ENCODE measurements at places on chromosomes 13 and 19.

DNA sequence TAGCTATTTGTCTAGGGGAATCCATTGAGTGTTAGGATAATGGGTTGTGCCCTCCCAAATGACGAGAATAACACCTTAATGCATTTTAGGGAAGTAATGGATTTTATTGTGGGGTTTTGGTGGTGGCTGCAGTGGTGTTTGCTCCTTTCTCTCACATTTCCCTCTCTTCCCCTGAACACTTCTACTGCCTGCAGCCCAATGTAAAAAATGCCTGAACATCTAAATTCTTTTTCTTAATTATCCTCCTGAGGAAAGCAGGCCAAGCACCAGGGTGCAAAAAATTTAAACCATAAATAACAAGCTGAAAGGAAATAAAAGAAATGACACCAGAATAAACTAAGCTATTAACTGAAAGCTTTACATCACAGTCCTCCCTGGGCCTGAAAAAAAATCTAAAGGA lies 57.3 kb upstream of the PCDH8 start:
- DNase-seq: no peak

DNA sequence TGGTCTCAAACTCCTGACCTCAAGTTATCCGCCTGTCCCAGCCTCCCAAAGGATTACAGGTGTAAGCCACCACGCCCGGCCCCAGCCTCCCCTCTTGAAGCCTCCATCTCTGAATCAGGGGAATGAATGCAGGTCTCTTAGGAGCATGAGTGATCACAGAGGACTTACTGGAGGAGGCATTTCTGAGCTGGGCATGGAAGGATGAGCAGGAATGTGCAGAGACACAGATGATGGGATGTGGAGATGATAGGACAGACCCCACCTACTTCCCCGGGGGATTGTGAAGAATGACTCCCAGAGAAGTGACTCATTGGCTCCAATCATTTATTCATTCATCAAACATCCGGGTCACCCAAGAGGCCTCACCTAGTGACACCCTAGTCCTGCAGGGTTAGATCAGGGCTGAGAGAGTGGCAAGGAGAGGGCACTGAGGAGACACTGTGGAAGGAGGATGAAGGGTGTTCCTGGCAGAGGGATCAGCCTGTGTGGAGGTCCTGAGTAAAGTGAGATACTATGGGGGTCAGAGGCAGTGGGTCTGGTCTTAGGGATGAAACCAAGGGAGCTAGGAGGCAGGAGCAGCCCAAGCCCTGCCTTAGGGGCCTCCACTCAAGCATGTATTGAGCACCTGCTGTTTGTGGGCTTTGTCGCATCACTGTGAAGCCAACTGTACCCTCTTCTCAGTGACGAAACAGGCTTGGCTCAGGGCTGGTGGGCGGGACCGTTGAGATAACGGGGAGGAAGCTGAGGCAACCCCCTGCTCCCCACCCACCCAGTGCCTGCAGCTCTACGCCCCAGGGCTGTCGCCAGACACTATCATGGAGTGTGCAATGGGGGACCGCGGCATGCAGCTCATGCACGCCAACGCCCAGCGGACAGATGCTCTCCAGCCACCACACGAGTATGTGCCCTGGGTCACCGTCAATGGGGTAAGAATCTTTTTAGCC lies 3.0 kb downstream of the IFI30 start:
- DNase-seq: no peak

GRCh38 chr19:7149956-7150705 lies 80.6 kb downstream of the ZNF557 start:
- no peak for DNase-seq

GRCh38 chr19:50362656-50363424 lies 2.6 kb downstream of the NAPSA start:
- DNase-seq: no peak

GRCh38 chr19:42466521-42467182 lies 23.9 kb upstream of the CXCL17 start:
- DNase-seq: no peak

DNA sequence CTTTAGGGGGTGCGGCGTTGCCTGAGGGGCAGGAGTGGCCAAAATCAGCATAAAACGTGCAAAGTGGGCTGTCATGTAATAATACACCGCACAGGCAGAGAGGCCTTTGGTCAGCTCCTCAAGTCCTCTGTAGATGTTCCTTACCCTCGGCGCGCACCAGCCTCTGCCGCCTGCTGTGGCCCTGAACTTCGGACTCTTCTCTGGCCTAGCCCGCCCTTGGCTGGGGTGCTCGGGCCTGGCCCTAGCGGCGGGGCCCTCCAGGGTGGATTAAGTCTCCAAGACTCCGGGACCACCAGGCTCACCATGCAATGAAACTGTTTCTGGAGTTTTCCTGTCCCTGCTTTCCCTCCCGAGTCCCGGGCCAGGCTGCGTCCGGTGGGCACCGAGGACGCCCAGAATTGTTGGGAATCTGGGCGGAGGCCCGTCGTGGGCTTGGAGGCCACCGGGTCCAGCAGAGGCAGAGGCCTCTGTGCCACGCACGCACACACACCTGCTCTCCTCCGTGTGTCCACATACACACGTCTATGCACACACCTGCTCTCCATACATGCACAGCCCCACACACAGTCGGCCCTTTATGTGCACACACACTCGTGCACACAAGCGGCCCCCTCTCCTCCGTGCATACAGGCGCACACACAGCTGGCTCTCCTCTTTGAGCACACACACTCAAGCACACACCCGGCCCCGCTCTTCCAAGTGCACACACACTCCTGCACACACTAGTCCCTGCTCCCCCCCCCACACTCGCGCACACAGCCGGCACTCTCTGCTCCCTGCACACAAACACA lies 1.5 kb upstream of the TFDP1 start:
- DNase-seq: no peak

GRCh38 chr13:100611678-100612492 lies 23.3 kb upstream of the GGACT start:
- DNase-seq: peak; percentile 27

GRCh38 chr13:66128201-66128600 lies 1101.9 kb downstream of the PCDH9 start:
- no peak for DNase-seq

DNA sequence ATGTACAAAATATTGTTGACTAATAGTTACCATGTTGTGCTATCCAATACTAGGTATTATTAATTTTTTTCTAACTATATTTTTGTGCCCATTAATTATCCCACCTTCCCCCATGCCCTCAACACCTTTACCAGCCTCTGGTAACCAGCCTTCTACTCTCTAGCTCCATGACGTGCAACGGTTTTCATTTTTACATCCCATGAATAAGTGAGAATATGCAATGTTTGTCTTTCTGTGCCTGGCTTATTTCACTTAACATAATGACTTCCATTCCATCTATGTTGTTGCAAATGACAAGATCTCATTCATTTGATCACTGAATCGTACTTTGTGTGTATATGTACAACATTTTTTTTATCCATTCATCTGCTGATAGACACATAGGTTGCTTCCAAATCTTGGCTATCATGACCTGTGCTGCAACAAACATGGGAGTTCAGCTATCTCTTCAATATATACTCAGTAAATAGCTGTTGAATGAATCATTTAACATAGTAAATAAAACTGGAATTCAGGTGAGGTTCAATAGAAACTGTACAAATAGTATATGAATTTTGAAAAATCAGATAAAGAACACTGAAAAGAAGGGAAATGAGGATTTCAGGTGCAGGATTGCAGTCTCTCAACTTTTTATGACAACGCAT lies 509.0 kb upstream of the MIR17HG start:
- no peak for DNase-seq

DNA sequence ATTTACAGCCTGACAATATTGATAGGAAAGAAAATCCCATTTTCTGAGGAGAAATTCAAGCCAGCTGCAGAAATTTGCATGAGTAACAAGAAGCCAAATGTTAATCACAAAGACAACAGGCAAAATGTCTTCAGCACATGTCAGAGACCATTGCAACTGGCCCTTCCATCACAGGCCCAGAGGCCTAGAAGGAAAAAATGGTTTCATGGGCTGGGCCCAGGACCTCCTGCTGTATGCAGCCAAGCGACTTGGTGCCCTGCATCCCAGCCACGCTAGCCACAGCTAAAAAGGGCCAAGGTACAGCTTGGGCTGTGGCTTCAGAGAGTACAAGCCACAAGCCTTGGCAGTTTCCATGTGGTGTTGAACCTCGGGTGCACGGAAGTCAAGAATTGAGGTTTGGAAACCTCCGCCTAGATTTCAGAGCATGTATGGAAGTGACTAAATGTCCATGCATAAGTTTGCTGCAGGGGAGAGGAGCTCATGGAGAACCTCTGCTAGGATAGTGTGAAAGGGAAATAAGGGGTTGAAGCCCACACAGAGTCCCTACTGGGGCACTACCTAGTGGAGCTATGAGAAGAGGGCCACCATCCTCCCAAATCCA lies 1474.0 kb downstream of the PCDH9 start:
- DNase-seq: no peak

GRCh38 chr13:44425041-44425814 lies 51.6 kb downstream of the SERP2 start:
- no peak for DNase-seq

GRCh38 chr19:49906879-49907564 lies 10.3 kb upstream of the IL4I1 start:
- DNase-seq: peak; percentile 80

DNA sequence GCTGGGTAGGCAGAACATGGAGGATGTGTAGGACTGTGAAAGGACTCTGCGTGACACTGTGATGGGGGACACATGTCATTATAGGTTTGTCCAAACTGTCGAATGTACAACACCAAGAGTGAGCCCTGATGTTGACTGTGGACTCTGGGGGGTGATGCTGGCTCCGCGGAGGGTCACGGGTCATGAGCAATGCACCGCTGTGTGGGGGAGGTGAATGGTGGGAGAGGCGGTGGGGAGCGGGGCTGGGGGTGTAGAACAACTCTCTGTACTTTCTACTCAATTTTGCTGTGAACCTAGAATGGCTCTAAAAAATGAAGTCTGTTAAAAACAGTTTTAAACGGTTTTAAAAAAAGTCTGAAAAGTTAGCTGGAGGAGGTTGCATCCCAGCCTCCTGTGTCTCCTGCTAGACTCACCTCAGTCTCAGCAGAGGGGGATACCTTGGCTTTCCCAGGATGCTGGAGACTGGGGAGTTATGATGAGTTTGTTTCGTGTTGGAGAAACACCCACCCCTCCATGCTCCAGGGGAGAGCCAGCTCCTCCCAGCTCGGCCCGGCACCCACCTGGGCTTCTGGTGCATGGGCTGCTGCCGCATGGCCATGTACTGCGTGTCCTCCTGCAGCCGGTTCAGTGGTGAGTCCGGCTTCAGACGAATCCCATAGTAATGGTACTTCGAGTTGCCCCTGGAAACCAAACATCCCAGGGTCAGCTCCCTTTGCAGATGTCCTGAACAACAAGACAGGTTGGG lies 34.7 kb upstream of the RANBP3 start:
- no peak for DNase-seq

GRCh38 chr13:79531542-79532254 lies 50.7 kb downstream of the NDFIP2 start:
- DNase-seq: no peak

DNA sequence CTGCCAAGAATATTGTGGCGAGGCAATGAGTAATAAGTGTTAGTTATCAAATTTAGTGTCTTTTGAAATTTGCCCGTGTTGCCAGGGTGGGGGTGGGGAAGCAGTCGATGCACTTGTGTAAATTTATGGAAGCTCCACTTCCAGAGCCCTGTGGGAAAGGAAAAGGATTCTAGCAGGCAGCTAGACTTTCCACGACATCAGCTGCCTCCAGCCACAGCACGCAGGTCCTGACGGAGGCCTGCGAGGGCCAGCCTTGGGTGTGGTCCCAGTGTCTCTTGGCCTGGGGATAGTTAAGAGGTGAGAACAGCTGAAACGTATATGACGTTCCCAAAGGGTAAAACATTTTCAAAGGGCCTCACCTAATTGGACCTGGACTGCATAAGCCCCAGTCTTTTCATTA lies 433.0 kb downstream of the TSHZ3 start:
- no peak for DNase-seq

- DNase-seq: no peak
These were observed 172.6 kb upstream of the ATXN8OS start for GRCh38 chr13:69935043-69935442.

- DNase-seq: peak; percentile 78
These were observed 218.5 kb downstream of the ZNF536 start for GRCh38 chr19:30590596-30591229.

GRCh38 chr19:42563352-42564210 lies 31.1 kb downstream of the CEACAM8 start:
- DNase-seq: peak; percentile 60

DNA sequence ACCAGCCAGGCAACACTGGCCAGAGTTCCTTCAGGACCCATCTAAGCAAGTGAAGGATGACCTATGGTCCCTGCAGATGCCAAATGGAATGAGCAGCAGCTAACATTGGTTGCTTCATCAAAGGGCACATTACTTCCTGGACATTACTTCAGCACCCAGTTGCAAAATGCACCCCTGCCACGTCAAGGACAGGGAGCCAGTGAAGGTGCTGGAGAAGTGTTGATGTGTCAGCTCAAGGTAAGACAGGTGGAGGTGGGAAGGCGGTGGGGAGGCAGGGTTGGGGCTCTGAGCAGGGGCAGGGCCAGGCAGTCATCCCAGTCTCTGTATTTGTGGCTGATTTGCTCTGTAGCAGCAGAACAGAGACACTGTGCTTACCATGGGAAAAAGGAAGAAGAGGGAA lies 14.6 kb downstream of the CSNK1A1L start:
- DNase-seq: no peak

DNA sequence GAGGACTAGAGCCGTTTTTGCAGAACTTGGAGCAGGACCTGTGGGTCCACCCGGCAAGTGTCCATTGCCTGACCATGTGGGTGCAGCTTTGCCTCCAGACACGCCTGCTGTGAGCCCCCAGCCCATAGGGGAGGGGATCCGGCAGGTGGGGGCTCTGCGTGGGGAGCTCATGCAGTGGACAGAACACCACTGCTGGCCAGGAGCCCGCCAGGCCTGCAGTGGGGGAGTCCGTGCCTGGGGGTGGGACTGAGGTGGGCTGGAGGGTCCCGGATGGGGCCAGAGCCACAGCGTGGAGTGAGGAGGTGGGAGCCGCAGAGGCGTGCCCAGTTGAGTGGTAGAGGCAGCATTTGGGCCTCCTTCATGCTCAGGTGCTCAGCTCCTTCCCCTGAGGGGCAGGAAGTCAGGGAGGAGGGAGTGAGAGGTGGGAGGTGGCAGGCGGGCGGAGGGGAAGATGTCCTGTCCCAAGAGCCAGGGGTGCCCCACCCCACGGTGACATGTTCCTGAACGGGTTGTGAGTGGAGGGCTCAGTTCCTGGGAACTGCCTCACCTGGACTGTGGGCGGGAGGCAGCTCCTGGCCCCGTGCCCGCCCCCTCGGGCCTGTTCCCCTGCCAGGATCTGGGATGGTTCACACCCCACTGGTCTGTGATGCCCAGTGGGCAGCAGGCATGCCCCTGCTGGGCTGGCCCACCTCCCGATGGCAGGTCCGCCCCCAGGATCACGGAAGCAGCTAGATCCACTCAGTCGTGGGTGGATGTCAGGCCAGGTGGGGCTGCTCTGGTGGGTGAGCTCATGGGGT lies 8.8 kb downstream of the ADAT3 start:
- DNase-seq: no peak

- DNase-seq: no peak
These were observed 2236.5 kb downstream of the PCDH9 start for GRCh38 chr13:64993514-64994164.

GRCh38 chr13:105956921-105957320 lies 578.5 kb downstream of the EFNB2 start:
- DNase-seq: peak; percentile 6

- no peak for DNase-seq
These were observed 18.3 kb downstream of the NCLN start for GRCh38 chr19:3203805-3204645.

- no peak for DNase-seq
These were observed 142.7 kb downstream of the USP12 start for GRCh38 chr13:27028683-27029480.

Data from globus pallidus (tissue), 1 donor.